ENCODE measurements at places on chromosomes 2 and 18.

DNA sequence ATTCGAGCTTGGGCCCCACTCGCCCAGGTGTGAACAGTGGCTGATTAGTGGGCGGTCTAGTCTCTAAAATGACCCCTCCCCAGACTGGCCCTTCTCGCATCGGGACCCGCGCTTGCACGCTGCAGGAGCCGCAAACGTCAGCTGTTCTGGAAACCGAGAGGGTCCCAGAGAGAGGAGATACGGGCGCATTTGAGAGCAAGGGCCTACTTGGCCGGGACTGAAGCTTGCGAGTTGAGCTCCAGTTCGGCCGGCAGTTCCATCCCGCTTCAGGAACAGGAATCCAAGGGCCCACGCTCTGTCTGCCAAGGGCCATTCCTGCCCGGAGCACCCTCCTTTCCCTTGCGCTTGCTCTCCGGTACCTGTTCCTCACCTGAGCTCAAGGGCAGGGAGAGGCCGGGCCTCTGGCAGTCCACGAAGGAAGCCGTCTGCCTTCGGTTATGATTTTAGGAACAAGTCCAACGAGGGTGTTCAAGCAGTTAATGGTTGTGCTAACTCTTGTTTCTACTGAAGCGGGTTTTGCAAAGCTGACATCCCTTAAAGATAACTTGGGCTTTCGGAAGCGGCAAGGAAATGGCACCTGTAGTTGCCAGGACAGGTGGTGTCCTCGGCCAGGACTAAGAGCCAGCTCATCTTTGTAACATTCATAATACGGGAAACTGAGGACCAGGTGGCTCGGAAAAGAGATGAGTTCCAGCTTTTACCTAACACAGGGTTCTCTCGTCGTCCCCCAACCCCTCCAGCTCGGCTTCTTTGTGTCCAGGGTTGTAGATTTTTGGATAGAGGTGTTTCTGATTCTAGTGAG lies 3.9 kb upstream of the DLX1 start:
- DNase-seq: no peak

DNA sequence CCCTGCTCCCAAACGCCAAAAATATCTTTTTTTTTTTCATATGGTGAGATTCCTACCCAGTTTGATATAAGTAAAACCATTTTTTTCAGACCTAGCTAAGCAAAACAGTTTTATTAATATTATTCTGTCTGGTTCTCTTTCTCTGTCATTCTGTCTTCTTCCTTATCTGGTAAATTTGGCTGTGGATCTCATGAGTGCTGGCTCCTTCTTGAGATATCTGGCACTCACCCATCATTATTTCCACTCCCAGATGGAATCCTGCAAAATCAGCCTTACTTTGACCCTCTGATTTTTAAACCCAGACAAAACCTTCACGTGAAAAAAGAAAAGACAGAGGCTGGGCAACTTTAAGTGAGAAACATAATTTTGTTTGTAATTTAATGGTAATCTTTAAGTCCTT lies 373.6 kb downstream of the NYAP2 start:
- DNase-seq: no peak

DNA sequence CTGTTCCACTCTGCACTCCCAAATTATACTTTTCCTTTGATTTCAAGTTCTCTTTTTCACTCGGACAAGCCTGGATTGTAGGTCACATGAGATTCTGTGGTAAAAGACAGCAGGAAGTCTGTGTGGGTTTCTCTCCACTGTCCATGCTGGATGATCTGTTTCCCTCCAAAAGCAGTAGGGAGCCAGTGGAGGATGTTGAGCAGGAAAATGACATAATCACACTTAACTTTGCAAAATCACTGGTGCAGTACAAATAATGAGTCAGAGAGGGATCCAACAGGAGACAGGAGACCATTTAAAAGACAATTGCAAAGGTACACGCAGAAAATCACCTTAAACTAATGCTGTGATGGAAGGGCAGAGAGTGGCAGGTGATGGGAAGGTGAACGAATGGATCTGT lies 301.3 kb downstream of the ZNF407 start:
- DNase-seq: no peak

DNA sequence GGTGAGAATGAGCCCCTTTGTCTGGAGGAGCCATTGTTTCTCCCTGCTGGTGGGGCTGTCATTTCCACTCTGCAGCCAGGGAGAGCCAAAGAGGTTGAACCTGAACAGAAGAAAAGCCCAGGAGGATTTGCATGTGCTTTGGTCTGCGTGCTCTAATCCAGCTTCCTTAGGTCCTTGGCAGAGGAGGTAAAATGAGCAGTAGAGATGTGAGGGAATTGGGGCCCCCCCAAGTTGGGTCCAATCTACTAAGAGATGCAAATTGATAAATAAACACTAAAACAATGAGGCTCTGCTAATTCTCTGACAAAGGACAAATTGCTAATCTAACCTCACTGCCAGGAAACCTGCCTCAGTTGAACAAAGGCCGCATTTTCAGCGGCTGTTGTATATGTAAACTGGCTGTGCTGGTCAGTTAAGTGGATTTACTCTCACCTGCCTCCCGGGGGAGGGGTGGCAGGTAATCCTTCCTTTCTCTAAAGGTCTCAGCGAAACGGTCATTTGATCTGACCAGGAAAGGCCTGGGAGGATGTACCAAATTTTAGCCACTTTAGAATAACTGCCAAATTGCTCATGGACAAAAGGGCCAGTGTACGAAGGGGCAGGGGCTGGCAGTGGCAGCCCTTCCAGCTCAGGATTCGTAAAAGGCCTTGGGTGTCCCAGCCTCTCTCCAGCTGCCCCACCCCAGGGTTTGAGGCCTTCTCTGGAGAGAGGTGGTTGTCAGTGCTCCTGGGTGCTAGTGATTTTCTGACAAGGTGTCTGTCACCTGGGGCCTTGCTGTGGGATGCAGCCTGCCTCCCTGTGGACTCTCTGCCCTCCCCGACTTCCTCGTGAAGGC lies 193.6 kb downstream of the MIB1 start:
- DNase-seq: no peak

GRCh38 chr18:44895176-44895798 lies 214.6 kb downstream of the SETBP1 start:
- DNase-seq: no peak

GRCh38 chr18:55227771-55228170 lies 268.5 kb upstream of the CCDC68 start:
- DNase-seq: no peak

- no peak for DNase-seq
These were observed 923.7 kb downstream of the NRXN1 start for GRCh38 chr2:50108245-50108644.

Measured in stimulated activated CD4-positive, alpha-beta T cell treated with anti-CD3 and anti-CD28 coated beads, TNF-alpha, amount 100 ng/mL, for 4 hours (primary cell).